GM12891 (cell line): ENCODE measurements at places on chromosomes 7 and 10.

- no peak for DNase-seq
Measured at GRCh38 chr7:117493460-117493859, 13.6 kb downstream of the CFTR start.

- DNase-seq: no peak
Measured at GRCh38 chr10:78563314-78563713, 505.5 kb upstream of the ZMIZ1 start.

- DNase-seq: no peak
Measured at GRCh38 chr7:16397501-16398145, 23.7 kb downstream of the CRPPA start.

DNA sequence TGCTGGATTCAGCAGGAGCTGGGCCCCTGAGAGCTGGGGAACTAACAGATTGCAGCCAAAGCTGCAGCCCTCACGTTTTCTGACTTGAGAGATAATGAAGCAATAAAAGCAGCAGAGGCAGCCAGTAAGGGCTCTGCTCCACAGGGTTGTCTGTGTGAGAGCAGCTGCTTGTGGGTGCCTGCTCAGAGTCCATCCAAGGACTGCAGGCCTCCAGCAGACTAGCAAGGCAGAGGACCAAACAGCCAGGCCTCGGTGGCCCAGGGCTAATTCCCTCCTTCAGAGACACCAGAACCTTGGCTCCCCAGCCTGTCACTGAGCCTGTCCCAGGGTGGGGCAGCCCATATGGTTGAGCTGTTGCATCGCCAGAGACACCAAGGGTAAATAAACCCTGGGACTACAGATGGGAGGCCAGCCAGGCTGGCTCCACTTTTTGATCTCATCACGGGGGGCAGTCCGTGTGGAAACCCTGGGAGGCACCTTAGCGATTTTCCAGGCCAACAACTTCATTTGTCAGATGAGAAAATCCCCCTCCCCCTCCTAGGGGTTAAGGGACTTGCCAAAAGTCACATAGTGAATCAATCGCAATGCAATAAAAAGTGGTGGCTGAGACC is 229.2 kb downstream of the WDR11 start:
- DNase-seq: no peak

GRCh38 chr10:122413327-122413726 is 38.8 kb downstream of the PLEKHA1 start:
- DNase-seq: no peak
